ENCODE measurements at places on chromosomes 7 and 10. TPM values are rescaled to one million over a fixed set of nuclear protein-coding genes. Genes with fewer than 3 reads are reported as not detected.

GRCh38 chr10:67807855-67808456 lies 30.0 kb downstream of the DNAJC12 start:
- DNase-seq, result no peak

GRCh38 chr10:34163075-34163905 lies 651.8 kb downstream of the PARD3 start:
- no peak for DNase-seq

DNA sequence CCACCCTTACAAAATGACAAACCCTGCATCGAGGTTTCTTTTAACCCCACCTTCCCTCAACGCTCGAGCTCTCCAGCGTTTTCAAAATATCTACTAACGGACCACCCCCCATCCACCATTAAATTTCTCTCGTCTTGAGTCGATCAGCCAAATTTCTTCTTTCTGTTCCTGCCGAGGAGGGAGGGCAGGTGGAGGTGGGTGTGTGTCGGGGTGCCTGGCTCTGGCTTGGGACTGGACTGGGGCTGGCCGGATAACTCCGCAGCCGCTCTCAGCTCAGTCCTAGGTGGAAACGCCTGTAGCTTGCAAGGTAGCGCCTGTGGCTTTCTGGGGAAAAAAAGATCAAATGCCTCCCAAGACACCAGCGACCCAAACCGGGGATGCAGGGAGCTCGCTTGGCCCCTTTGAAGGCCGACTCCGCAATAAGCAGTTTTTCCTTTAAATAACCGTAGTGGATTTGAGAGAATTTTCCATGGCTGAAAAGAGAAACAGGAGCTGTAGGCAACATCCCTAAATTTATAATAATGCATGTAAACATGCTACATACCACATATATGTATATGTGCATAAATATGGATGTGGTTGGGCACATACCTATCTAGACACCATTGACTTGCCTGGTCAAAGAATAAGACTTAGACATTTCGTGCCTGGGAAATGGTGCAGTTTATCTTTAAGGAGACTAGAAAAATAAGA lies 1.9 kb upstream of the TMEM178B start:
- no peak for DNase-seq

GRCh38 chr7:150830937-150831336 lies 21.4 kb upstream of the AOC1 start:
- no peak for DNase-seq

- DNase-seq, result no peak
Measured at GRCh38 chr7:100093054-100093453, 4.3 kb downstream of the COPS6 start.

DNA sequence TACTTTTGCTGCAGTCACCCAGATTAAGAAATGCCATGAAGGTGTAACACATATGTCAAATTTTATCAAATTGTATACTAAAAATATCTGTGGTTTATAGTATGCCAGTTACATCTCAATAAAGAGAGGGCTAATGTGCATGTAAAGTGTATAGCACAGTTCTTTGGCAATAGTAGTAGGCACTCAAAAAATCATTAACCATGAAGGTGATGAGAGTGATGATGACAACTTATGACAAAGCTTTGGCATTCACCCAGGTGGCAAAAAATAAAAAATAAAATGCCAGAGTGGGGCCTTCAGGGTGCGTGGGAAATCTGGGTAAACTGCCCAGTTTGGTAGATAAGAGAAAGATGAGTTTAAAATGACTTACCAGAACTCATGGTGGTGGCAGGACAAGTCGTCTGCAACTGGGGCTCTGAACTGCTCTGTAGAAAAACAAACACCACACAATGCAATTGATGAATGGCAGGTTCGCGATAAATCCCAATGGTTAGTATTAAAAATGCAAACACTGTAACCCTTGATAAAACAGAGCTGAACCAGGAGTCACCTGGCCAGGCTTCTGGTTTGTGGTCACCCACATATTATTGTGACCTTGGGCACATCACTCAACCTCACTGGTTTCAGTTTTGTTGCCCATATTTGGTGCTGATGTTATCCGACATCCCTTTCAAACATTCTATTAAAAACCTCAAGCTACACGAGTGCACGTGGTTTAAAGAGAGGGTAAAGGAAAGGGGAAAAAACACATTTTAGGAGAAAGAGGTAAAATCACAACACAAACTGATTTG lies 120.2 kb downstream of the SORBS1 start:
- no peak for DNase-seq

DNA sequence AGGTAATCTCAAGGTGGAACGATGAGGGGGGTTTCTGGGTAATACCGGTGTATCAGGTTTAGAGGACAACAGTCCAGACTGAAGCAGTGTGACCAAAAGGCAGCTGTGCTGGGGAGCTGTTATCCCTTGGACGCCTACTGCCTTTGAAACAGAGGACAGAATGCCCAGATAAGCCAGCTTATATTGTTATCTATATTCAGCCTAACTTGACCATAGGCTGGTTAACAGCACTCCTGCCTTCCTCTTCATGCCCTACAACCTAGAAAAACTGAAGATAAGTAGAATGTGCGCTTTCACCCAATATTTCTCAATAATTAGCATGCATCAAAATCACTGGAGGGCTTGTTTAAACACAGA lies 44.9 kb downstream of the IL6 start:
- no peak for DNase-seq

- DNase-seq, result no peak
Measured at GRCh38 chr7:8215648-8216333, 46.2 kb downstream of the ICA1 start.

DNA sequence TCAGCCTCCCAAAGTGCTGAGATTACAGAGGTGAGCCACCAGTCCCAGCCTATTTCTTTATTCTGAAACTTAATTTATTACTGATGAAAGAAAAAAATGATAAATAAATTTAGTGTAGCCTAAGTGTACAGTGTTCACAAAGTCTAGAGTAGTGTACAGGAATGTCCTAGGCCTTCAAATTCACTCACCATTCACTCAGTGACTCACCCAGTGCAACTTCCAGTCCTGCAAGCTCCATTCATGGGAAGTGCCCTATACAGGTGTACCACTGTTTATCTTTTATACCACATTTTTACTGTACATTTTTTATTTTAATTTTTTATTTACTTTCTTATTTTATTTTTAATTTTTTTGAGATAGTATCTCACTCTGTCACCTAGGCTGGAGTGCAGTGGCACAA lies 12.2 kb downstream of the MRLN start:
- DNase-seq, result no peak

DNA sequence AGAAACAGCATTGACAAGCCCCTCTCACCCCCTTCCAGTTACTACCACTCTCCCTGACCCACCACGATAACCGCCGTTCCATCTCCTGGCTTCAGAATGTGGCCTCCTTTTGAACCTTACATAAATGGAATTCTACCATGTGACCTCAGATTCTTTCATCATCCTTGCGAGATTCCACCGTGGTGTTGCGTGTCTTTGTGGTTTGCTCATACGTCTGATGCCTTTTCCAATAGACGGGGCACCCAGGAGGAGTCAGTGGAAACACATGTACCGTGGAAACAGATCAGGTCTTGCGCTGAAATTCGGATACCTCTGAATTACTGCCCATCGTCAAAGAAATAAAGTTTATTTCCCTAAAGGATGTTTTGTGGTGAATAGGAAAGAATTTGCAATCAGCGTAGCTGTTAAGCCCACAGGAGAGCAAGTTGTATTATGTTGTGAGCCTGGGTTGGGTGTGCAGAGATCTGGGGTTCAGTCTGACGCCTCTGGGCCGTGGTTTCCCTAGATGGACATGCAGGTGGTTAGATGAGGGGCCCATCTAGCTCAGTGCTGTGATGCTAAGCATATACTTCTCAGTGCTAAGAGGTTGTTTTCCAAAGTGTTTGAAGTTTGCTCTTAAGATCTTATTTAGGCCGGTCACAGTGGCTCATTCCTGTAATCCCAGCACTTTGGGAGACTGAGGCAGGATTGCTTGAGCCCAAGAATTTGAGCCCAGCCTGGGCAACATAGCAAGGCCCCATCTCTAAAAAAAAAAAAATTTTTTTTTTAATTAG lies 29.1 kb downstream of the GTF2IRD1 start:
- no peak for DNase-seq

The TRPV5 gene
- polyA plus RNA-seq, result not detected

The TMEM225B gene
- polyA plus RNA-seq, result 0.23 TPM

The POU6F2 gene
- polyA plus RNA-seq, result not detected

The MMP21 gene
- polyA plus RNA-seq, result not detected

The SSC4D gene
- 0.98 TPM for polyA plus RNA-seq

The ATXN7L1 gene
- polyA plus RNA-seq, result 4.8 TPM

The COL28A1 gene
- 0.13 TPM for polyA plus RNA-seq

Data from keratinocyte (primary cell).